ENCODE measurements at places on chromosomes 7 and 10.
A peak's percentile ranks its signal among the peaks of the same experiment; 100 is the strongest.

DNA sequence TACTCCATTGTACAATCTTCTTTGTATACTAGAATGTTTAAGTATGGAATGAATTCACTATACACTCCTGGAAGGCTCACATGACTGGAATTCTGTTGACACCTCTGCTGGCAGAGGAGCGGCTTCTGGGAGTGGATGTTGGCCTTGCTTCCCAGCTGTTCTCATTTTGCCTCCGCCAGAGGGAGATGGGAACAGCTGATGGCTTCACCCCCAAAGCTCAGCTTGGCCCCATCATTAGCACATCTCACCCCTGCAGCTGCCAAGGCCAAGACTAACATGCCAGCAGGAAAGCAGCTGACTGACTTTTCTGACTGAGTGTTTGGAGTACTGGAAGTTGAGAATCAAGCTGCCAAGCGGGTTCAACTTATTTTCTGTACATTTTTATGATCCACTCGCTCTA, 15.1 kb downstream of the ADAM12 start:
- DNase-seq, result peak; percentile 33

DNA sequence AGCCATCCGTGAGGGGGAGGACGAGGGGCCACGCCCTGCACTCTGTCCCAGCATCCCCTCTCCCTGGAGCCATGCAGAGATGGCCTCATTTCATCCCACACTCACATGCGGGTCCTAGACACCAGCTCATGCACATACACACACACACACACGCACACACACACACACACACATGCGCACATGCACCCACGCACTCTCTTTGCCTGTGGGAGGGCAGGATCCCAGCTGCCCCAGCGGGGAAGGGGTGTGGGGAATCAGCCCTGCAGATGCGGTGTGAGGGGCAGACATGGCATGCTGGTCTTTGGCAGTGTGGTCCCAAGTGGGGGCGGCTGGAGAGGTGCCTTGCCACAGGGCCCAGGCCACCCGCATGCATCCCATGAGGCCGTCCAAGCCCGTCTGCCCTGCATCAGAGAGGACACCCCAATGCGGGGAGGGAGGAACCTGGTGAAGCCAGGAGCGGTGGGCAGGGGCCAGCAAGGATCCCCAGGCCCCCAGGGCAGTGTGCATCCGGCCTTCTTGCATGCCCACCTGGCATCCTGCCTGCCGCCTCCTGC, 68.1 kb downstream of the LHPP start:
- peak; percentile 22 for DNase-seq

DNA sequence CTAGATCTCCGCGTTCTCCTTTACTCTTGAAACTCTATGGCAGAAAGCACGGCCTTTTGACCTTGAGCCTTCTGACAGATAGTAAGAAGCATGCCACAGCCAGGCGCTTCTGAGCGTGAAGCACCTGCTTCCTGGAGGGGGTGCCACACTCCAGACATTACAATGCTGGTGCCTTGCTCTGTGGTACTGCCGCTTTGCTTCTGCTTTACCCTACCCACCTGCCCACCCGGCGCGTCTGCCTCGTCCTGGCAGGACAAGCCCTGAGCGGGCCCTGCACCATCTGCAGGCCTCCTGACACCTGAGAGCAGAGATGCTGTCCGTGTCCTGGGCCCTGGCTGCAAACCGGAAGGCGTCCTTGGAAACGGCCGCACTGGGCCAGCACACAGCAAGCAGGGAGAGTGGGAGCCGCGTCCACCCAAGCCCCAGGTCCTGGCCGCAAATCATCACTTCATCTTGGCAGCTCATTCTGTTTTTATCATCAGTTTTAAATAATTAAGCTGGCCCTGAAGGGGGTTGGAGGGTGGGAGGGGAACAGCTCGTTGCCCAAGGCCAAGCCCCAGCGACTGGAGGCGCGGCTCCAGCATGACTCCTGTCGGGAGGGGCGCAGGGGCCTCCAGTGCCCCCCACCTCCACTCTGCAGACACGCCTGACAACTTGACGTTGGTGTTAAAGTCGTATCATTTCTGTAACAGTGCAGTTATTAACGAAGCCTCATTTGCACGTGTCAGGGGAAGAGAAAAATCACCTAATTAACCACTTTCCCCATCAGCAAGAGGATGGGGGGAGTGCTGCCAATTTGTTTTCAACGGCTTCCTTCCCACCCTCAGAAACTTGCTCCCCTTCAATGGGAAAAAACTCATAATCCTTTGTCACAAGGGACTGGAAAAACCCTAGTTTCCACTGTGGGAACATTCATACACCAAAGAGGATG, 132.2 kb downstream of the MAD1L1 start:
- DNase-seq, result no peak

DNA sequence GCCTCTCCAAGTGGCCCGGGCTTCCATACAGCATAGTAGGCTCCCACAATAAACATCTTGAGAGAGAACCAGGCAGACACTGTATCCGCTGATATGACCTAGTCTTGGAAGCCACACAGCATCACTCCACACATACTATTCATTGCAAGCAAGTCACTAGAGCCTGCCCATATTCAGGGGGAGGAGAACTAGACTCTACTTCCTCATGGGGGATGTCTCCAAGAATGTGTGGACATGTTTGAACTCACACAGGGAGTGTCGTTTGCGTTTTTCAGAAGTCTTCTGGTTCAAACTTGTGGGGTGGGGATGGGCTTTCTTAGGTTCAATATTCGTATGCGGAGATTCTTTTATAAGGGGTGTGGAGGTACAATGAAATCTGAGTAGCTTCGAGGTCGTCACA, 232.6 kb upstream of the HABP2 start:
- no peak for DNase-seq

- no peak for DNase-seq
These were observed 548.0 kb upstream of the SEMA3D start for GRCh38 chr7:85734823-85735222.

GRCh38 chr10:86888585-86889381, 68.6 kb downstream of the MMRN2 start:
- no peak for DNase-seq

DNA sequence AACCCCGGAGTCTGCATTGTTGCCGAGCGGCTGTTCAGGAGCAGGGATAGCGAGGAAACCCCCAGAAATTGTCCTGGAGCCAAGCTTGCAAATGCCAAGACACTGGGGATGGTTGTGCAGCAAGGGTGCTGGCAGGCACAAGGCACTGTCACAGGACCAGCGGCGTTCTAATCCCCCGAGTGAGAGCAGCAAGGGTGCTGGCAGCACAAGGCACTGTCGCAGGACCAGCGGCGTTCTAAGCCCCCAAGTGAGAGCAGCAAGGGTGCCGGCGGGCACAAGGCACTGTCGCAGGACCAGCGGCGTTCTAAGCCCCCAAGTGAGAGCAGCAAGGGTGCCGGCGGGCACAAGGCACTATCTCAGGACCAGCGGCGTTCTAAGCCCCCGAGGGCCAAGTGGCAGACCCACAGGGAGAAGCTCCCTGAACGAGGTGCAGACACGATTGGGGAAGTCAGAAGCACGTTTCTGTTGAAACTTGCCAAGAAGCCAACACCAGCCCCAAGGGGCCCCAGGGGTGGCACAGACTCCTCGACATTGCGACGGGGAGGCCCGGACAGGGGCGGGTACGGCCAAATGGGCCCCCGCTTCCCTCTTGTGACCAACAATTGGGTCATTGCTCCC, 40.4 kb upstream of the INPP5A start:
- DNase-seq, result no peak

GRCh38 chr7:81029511-81029910, 110.7 kb upstream of the SEMA3C start:
- no peak for DNase-seq

GRCh38 chr7:30146127-30146612, 11.4 kb downstream of the MTURN start:
- no peak for DNase-seq

All from left ventricle myocardium superior (tissue), 1 donor.